CD4-positive, alpha-beta T cell treated with Interleukin-15 for 4 hours (primary cell): ENCODE measurements at places on chromosomes 12 and 14.

- DNase-seq, result no peak
These were observed 170.9 kb upstream of the RTL1 start for GRCh38 chr14:101074196-101075024.

DNA sequence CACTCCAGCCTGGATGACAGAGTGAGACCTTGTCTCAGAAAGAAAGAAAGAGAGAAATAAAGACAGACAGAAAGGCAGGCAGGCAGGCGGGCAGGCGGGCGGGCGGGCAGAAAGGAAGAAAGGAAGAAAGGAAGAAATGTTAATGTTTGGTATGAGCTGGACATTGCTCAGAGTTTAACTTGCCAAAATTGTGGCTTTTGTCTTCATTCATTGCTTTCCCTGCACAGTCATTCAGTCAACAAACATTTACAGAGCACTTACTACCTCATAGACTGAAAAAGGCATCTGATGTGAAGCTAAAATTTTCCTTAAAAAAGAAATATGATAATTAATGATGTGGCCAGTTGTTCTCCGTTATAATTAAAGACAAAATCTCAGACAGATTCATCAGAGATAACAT, 247.1 kb downstream of the SPTSSA start:
- no peak for DNase-seq

- no peak for DNase-seq
These were observed 379.4 kb downstream of the ALG10 start for GRCh38 chr12:34401659-34402227.

DNA sequence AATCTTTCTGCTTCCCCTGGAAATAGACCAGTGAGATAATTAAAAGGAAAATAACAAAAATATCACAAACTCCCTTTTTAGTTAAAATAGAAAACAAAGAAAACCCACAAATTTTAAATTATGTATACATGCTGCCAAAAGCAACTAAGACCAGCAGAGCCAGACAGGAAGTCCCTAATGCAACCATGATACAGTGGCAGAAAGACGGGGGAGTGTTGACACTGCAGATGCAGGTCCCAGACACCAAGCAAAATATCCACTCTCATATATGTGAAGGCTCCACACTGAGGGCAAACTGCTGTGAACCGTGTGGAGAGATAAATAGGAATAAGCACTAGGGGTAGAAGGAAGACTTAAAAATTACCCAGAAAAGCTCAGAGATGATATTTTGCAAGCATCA, 401.0 kb downstream of the BTG1 start:
- DNase-seq, result no peak

DNA sequence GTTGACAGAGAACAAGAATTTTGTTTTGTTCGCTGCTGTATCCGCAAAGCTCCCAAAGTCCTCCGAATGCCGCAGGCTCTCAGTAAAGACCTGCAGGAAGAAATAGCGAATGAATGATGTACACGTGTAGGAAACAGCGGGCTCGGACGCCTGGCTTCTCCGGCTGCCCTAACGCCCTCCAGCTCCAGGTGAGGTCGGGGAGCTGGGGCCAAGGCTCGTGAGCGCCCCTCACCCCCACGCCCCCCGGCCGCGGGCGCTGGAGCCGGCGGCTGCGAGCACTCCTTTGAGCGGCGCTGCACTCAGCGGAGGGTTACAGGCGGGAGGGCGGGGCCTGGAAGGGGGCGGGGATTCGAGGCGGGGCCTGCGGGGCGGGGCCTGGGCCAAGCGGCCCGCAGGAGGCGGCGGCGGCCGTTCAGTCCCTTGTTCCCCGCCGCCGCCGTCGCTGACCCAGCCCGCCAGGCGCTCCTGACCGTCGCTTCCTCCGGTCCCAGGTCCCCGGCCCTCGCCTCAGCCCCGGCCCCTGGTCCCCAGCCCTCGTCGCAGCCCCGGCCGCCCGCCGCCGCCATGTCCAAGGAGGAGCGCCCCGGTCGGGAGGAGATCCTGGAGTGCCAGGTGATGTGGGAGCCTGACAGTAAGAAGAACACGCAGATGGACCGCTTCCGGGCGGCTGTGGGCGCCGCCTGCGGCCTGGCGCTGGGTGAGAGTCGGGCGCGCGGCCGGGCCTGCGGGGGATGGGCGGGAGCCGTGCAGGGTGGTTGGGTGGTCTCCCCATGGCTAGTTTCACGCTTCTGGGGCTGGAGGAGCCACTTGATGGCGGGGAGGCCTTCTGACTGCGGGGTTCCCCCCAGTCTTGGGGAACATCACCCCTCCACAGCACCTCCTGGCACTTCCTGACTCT, at the start of gene AACS:
AACS (plus strand) TSS at position 415 of the 898 bp plus-strand sequence; CDS start at position 565, 150 bp downstream.
- peak; percentile 71 for DNase-seq

DNA sequence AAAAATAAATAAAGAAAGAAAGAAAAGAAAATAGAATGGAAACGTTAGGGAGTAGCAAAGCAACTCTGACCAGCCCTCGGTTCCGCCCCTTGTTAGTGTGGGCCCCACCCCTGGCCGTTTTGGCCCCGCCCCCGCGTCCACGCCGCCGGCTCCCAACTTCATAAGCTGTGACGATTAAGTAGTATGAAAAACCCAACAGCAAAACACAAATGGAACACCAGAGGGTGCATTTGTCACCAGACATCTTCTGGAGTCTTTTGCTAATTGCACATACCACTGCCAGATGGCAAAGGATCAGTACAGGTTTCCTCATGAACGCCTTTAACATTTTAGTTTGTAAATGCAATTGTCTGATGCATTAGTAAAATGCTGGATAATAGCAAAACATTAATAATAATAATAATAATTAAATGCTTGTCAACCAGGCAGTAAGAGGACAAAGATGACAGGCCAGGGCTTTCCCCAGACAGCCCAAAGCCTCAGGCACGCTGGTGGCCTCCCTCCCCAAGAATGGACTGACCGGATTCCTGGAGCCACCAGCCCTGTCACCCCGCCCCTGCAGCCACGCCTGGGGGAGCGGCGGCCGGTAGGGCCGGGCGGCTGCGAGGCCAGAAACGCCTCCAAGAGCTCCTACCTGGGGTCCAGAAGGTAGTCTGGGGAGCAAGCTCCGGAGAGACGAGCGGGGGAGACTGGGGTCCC, 23.6 kb downstream of the HSP90AA1 start:
- peak; percentile 80 for DNase-seq

DNA sequence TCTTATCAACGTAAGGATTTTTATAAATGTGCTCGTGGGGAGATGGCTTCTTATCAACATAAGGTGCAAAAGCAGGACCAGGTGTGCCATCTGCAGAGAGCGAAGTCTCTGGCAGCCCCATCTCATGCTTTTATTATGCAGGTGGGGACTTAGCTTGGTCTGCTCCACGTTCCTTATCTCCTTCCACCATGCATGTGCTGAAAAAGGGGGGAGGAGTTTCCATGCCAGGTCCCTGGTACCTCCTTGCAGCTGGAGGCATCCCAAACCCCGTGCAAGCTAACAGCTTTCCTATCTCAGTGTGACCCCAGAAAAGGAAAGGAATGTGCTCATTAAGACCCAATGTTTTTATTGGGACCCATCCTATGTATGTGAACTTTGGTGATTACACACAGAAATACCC, 608.5 kb downstream of the TMEM121 start:
- DNase-seq, result no peak

DNA sequence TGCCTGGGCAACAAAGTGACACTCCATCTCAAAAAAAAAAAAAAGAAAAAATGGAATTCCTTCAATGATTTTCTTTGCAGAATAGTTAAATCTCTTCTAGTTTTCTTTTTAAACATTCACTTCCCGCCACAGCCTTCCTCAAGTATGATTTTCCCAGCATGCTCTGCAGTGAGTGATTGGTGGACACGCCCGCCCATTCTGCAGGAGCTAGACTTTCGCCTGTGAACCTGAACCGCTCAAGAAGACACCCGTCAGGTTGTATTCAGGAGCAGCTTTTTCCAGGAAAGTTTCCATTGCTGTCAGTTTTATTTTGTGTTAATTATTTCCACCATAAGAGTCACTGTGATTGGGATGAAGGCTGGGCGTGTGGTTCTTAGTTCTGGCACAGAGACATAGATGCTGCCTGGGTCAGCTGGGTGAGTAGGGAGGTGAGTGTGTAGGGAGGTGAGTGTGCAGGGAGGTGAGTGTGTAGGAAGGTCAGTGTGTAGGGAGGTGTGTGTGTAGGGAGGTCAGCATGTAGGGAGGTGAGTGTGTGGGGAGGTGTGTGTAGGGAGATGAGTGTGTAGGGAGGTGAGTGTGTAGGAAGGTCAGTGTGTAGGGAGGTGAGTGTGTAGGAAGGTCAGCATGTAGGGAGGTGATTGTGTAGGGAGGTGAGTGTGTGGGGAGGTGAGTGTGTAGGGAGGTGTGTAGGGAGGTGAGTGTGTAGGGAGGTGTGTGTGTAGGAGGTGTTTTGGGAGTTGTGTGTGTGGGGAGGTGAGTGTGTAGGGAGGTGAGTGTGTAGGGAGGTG, 76.2 kb downstream of the KIF26A start:
- no peak for DNase-seq

DNA sequence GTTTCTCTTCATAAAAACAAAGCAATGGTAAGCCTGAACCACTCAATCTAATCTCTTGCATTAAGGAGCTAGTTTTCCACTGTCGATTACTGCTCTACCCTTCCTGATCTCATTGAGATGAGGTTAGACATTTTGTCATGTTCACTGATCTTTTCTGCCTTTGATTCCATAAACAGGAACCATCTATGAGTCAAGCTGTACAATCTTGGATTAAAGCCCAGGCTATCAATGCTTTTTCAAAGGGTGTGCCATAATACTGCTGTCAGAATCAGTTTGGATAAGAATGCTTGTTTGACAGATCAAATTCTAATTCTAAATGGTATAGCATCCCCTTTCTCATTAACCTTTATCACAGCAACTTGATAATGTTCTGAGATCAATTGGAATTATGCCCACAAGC, 16.1 kb downstream of the GRIP1 start:
- no peak for DNase-seq

DNA sequence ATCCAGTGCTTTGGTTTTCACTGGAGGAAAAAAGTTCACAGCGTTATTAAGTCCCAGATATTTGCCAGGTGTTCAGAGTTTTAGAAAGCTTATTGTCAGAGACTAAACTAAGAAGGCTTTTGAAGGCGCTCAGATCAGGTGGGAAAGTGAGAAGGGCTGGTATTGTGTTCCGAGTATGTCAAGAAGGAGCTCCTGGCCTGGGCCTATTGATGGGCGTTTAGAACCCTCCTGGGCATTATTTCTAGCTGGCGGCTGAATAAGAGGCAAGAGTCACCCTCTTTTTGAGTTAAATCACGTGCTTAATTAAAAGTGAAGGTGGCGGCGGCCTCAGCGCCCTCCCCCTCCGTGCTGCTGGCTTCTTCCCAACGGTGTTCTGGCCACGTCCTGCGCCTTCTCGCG, 20.9 kb upstream of the GNS start:
- DNase-seq, result no peak

- DNase-seq, result no peak
These were observed 53.2 kb downstream of the KCNK10 start for GRCh38 chr14:88269806-88270420.

GRCh38 chr14:101732118-101732517, 29.4 kb upstream of the PPP2R5C start:
- no peak for DNase-seq

DNA sequence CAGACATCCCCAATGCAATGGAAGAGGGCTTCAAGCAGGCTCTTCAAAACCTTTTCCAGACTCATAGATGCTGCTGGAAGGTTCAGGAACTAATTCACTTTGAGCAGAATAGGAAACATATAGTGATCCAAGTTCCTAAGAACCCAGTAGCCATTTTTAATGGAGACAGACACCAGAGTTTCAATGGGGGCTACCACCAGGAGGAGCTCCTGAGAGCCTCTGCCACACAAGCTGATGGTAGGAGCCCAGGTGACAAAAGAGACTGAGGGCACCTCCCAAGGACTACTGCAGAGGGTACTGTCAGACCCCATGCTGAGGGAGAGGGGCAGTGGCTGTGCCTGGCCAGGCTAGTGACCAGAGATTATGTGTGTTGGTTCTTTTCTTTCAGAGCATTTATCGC, 45.9 kb downstream of the IFNG start:
- DNase-seq, result peak; percentile 52

DNA sequence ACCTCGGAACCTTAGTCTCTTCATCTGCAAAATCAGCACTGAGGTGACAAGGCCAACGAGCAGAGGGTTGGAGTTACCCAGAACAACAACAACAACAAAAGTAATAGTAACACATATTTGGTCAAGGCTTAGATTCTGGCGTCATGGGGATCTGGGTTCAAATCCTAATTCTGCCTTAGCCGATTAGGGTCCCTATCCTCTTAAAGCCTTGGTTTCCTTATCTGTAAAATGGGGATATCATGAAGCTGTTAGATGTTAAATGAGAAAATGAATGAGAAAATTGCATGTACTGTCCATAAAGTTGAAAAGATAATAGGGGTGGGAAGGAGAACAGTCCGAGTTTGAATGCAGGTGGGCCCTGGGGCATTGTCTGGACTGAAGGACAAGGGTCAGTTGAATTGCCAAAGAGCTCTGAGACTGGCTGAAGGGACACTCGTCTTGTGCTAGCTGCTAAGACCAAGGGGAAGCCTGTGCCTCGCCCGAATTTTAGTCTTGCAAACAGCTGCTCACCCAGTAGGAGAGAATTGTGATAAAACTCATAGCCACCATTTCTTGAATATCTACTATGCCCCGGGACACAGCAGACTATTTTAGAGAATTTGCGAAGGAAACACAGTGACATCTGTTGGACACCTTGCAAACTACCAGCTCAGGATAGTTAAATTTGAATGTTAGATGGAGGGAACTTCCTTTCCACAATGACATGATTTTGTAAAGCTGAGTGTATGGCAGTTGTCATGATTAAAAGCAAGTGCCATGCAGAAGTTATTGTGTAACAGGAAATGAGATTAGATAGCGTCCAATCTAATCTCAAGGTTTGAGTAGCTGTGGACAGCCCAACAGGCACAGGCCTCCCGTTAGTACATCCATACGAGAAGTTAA, 6.8 kb upstream of the HNF1A start:
- DNase-seq, result peak; percentile 66

DNA sequence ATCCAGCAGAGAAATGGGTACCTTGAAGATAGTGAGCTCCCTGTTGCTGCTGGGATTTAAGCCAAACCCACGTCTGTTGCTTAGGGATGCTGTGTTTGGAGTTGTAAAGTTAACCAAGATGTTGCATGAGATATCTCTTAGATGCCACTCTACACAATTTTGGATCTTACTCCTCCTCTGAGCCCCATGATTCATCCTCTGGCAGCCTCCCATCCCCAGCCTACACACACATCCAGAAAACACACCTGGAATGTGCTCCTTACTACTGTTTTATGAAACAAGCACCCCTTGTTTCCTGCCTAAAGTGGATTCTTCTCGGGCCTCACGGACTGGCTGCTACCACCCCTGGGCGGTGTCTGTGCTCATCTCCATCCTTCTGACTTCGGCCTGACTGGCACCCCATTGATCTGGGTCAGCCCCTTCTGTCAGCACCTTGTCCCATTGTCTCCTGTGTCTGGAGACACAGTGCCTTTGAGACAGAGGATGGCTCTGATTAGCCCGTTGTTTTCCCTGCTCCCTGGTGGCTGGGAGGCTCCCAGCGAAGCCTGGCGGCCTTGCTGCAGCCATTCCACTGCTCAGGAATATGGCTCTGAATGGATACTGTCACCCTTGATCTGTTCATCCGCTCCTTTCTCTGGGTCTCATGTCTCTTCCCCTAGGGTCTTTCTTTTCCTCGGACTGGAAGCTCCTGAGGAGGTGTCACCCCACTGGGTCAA, 24.3 kb downstream of the TSPAN9 start:
- DNase-seq, result no peak

- DNase-seq, result no peak
These were observed 23.0 kb upstream of the JDP2 start for GRCh38 chr14:75404847-75405246.
